ENCODE measurements at places on chromosomes 6 and 20. TPM values are rescaled to one million over a fixed set of nuclear protein-coding genes. Genes with fewer than 3 reads are reported as not detected.

HLA-DPA1 gene
- 20.2 TPM for polyA plus RNA-seq

- DNase-seq: no peak
Observed at GRCh38 chr6:70094156-70094555, 208.7 kb downstream of the COL9A1 start.

- DNase-seq: no peak
Observed at GRCh38 chr6:129500958-129501739, 208.8 kb downstream of the ARHGAP18 start.

DNA sequence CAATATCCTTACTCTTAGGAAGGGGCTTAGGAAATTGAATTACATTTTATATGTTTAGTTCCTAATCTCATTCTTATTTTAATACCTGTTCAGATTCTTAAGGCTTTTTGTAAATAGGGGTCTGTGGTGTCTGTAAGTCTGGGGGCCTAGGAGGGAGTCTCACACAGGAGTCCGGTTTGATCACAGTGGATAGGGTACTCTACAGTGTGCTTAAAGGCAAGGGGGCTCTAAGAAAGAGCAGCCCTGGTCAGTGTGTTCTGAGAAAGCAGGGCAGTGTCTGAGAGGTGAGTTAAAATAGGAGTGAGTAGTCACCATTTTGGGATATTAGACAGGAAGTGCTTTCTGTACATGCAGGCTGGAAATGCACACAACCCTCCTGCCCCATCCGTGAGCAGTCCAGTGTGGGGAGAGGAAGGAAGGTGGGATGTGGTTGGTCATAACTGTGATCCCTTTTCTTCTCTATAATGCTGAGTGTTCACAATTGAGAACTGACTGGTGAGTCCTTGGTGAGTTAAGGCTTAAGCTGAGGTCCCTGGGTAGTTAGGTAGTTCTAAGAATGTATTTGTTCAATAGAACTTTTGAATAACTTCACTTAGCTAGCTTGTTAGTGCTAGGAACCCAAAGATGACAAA lies 50.0 kb downstream of the CDKAL1 start:
- DNase-seq: no peak

GRCh38 chr20:25191689-25192088 lies 3.8 kb upstream of the ENTPD6 start:
- no peak for DNase-seq

DNA sequence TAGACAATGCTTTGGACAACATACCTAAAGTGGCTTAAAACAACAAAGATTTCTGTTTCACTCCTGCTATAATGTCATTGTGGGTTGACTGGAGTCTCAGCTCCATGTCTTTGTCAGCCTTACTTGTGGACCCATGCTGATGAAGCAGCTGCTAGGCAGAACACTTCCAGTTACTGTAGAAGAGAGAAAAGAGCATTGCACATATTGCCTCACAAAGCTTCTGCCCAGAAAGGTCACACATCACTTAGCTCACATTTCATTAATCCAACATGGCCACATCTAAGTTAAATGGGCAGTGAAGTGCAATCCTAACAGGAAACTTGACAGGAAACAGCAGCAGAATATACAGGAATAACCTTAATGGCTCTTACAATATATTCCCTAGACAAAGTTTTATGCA lies 480.5 kb upstream of the HTR1E start:
- DNase-seq: no peak

- DNase-seq: no peak
Observed at GRCh38 chr6:156767603-156768467, 9.3 kb upstream of the ARID1B start.

- no peak for DNase-seq
Observed at GRCh38 chr20:14744723-14745122, 407.3 kb upstream of the FLRT3 start.

DNA sequence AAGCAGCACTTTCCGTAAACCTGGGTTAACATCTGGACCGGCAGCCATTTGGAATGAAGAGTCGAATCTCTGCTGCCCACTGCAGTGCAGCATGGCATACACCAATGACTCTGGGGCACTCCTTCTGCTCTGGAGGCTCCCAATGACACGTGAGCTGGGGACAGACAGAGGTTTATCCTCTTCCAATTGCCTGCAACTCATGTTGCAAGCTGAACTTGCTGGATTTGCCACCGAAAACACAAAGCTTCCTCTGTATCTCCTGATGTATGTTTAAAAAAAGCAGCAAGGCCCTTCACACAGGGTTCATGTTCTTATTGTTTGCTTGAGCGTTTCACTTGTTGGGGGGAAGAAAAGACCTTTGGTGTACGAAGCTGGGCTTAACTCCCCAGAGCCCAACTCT lies 10.8 kb downstream of the NCOA5 start:
- no peak for DNase-seq

GRCh38 chr6:40733290-40733689 lies 146.1 kb upstream of the LRFN2 start:
- no peak for DNase-seq

SDC4 gene
- polyA plus RNA-seq: 156 TPM

DNA sequence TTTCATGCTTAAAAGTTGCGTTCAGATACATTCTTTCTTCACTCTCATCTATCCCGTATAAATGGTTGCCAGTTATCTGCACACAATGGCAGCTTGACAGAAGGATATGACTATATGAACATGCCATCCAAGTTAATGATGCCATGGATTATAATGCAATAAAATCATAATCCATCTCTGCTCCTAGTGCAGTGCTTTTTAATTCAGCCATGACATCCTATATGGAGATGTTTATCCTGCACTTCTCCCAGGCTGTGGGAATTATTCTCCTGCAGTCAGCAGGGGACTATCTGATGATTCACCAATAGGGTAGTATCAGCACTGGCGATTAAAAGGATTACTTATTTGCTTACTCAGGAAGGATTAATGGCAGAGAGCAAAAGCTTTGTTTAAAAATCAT lies 273.8 kb downstream of the SAMD5 start:
- no peak for DNase-seq

GRCh38 chr20:8670893-8671215 lies 398.0 kb upstream of the PLCB4 start:
- no peak for DNase-seq

TMEM74B gene
- polyA plus RNA-seq: 5.2 TPM

DNA sequence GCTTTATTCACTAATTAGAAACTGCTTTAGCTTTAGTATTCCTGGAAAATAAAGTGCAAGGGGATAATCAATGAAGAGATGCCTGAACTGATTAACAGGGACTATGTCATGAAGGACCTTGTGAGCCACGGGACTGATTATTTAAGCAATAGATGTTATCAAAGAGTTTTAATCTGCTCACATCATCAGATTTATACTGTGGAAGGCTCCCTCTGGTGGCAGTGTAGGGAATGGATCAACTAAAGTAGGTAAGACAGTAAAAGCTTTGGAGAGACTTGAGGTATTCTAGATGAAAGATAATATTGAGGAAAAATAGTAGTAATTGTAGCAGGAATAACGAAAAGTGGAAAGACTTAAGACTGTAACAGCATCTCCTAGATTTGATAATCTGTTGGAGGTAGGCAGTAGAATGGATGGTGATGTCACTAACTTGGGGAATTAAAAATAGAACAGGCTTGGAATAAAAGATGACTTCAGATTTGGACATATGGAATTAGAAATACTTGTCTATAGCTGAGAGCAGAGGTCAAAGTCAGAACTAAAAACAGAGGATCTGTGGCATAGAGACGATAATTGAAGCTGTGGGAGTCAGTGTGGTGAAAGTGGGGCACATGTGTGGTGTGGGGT lies 80.3 kb upstream of the HTR1E start:
- DNase-seq: no peak

CFAP206 gene
- polyA plus RNA-seq: 4.8 TPM

GMPR gene
- 4.7 TPM for polyA plus RNA-seq

GRCh38 chr20:60034231-60035110 lies 76.2 kb downstream of the CDH26 start:
- no peak for DNase-seq

MRAP2 gene
- polyA plus RNA-seq: 3.2 TPM

GRCh38 chr6:119649531-119649930 lies 300.0 kb upstream of the MAN1A1 start:
- no peak for DNase-seq

GRCh38 chr20:8205996-8206395 lies 73.9 kb downstream of the PLCB1 start:
- no peak for DNase-seq

GRCh38 chr6:12578751-12579150 lies 137.8 kb upstream of the PHACTR1 start:
- DNase-seq: no peak

C6orf58 gene
- polyA plus RNA-seq: 1.2 TPM

DNA sequence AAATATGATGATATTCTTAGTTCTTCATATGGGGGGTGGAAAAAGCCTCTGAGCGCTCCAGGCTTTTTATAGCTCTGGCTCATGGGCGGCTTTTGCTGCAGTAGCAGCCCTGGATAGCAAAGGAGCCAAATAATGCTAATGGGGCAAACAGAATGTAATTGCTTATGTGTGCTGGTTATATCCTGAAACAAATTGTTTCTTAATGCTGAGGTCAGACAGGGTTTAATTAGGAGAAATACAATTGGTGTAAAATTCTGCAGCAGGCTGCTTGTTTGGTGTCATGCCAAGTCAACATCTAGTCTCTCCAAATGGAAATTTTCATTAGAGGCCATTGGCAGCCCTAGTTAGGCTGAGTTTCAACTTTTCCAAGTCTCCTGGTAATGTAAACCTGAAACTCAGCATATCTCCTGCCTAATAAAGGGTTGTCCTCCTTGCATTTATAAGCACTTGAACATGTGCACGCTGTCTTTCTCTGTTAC lies 530.1 kb upstream of the NOX3 start:
- no peak for DNase-seq

WFDC10B gene
- not detected for polyA plus RNA-seq
